ENCODE measurements at places on chromosomes 5 and 9.

DNA sequence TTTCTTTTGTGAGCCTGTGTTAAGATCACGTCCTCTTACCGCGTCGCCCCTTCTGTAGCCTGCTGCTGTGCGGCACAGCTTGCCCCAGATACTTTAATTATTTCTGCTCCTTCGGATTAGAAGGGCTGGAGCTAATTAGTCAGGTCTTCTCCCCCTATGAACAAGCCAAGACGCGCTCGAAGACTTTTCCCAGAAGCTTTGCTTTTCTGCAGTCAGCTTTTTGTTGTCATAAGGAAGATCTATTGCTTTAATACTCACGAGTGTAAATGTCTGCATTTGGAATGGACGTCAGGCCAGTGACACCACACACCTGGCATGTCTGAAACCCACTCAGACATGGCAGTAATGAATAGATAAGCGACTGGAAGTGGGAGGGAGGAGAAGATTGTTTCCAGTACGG is 37.0 kb downstream of the PRUNE2 start:
- no peak for DNase-seq

GRCh38 chr5:14063138-14063537 is 80.0 kb upstream of the TRIO start:
- no peak for DNase-seq

- peak; percentile 56 for DNase-seq
Observed at GRCh38 chr9:94822273-94822672, 95.8 kb downstream of the AOPEP start.

- DNase-seq = no peak
Observed at GRCh38 chr5:154516475-154516874, 38.4 kb upstream of the HAND1 start.

GRCh38 chr9:125906144-125906543 is 159.0 kb downstream of the PBX3 start:
- DNase-seq = no peak

- DNase-seq = no peak
Observed at GRCh38 chr9:136365775-136366222, 2.3 kb upstream of the DNLZ start.

GRCh38 chr5:68380078-68380477 is 164.5 kb downstream of the PIK3R1 start:
- DNase-seq = no peak

- DNase-seq = no peak
Observed at GRCh38 chr5:125042261-125042890, 295.9 kb upstream of the ZNF608 start.

DNA sequence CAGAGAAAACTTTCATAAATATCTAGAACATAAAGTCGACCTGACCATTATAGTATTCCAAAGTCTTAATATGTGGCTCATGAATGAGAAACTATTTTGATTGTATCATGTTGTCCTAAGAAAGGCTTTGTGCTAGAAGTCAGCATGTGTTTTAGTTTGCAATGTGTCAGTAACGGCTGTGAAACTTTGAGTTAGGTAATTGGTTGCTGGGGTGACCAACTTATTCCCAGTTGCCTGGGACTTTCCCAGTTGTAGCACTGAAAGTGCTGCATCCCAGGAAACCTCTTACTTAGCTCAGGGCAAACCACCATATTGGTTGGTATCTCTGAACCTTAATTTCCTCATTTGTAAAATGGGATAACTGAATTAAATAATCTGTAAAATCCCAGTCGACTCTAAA is 114.6 kb upstream of the SLC12A2 start:
- DNase-seq = no peak

DNA sequence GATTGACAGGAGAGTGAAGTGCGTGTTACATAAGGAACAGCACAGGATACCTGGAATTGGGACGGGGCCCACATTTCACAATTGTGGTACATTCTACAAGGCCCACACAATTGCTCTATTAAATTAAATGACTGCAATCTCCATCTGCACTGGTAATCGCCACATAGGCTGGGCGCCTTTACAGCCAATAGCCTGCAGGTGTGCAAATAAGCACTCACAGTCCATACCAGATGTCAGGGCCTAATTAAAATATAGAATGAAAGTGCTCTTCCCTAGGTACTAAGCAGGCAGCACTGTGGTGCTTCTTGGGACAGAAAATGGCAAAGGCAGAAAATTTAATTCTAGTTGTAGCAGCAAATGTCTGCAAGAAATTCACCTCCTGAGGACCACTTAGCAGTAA is 82.7 kb downstream of the ATP10B start:
- DNase-seq = no peak

- DNase-seq = no peak
Observed at GRCh38 chr9:78267889-78268288, 29.0 kb upstream of the PSAT1 start.

GRCh38 chr5:30112867-30113266 is 1080.6 kb upstream of the CDH6 start:
- DNase-seq = no peak

- peak; percentile 73 for DNase-seq
Observed at GRCh38 chr5:127564002-127564769, 46.7 kb downstream of the PRRC1 start.

DNA sequence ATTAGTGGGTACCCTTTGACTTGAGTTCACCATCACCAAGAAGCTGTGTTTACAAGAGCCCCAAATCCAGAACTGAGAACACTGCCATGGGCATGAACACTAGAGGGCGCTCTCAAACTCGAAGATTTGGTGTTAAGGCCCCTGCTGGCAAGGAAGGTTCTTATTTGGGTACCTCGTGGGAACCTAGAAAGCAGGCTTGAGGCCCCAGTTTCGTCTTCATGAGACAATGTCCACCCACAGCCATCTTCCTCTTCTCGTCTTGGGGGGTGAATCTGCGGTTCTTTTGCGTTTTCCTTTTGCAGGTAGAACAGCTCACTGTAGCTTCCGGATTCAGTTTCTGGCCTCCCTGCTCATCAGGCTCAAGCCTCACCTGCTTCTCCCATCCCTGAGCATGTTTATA is 184.0 kb downstream of the SEMA5A start:
- peak; percentile 74 for DNase-seq

DNA sequence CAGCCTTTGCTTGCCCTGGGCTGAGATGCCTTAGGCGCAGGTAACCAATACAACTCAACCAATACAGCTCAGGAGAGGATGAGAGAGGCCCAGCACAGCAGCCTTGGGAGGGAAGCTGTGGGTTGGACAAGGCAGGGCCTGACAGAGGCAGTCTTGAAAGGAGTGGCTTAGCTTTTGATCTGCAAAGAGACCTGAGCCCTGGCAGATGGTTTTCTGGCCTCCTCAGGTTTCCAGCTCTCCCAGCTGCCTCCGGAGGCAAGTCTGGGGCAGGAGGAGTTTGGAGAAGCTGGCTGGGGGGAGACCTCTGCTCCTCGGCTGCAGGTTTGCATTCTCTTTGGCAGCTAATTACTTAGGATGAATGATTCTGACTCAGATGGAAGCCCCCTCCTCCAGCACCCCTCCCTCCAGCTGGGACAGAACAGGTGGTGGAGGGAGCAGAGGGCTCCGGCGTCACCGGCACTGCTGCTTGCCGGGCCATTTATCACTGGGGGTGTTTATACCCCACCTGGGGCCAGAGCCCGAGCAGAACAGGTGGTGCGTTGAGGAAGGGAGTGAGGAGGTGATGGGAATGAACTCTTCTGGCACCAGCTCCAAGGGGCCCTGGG is 50.8 kb downstream of the TSPAN17 start:
- DNase-seq = no peak

DNA sequence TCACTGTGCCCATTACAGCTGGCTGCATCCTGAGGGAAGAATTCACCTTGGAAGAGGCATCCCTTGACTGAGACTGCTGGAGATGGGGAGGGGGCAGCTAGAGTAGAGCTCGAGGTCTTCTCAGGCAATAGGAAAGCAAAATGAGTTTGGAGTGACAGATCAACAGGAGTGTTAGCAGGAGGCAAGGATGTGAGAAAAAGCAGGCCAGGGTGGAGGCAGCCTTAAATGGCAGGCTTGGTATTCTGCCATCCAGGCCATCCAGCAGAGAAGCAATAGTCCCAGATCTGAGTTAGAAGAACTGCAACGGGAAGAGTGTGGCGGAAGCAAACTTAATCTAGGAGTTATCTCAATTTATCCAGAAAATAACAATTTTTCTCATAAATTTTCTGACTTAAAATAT is 6.1 kb downstream of the ADAMTS12 start:
- no peak for DNase-seq

DNA sequence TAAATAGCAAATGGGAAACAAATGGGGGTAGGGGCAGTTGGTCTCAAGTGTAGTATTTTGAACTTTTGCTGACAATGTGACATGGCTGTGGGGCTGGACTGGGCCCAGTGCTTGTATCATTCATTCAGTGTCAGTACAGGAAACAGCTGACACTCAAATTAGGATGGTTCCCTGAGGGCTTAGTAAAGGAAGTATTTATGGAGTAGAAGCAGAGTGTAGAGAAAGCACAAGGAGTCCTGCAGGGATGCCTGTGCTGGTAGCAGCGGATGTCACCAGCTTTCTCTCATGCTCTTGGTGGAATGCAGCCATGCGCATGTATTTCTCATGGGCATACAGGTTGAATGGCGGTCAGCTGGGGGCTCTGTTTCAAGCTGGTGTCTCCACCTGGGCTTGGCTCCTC is 72.9 kb upstream of the SLC44A1 start:
- DNase-seq = no peak

GRCh38 chr5:17398866-17399835 is 98.9 kb upstream of the TAF11L2 start:
- no peak for DNase-seq

DNA sequence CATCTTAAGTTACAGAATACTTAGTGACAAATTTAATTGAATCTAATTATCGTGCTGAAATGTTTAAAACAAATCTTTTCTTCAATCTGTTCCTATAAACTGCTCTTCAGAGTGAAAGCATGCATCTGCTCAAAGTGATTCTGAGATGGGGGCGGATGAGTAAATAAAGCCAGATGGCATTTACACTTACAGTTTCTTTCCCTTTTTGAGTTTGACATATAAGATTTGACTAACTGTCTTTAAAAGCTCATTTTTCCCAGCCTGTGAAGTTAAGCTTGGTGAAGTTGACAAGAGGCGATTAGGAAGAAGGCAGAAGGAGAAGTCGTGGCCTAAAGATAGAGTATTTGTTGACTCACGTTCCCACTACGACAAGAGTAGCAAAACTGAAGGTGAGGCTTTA is 137.4 kb downstream of the LPAR1 start:
- no peak for DNase-seq

GRCh38 chr5:88671505-88672499 is 211.2 kb downstream of the MEF2C start:
- DNase-seq = peak; percentile 36

- no peak for DNase-seq
Observed at GRCh38 chr5:61018062-61018461, 73.1 kb downstream of the NDUFAF2 start.

- DNase-seq = no peak
Observed at GRCh38 chr9:90023861-90024260, 419.0 kb downstream of the GADD45G start.

- DNase-seq = no peak
Observed at GRCh38 chr5:65854925-65855324, 71.5 kb upstream of the ERBIN start.

- no peak for DNase-seq
Observed at GRCh38 chr9:37284636-37285035, 137.9 kb upstream of the GRHPR start.

DNA sequence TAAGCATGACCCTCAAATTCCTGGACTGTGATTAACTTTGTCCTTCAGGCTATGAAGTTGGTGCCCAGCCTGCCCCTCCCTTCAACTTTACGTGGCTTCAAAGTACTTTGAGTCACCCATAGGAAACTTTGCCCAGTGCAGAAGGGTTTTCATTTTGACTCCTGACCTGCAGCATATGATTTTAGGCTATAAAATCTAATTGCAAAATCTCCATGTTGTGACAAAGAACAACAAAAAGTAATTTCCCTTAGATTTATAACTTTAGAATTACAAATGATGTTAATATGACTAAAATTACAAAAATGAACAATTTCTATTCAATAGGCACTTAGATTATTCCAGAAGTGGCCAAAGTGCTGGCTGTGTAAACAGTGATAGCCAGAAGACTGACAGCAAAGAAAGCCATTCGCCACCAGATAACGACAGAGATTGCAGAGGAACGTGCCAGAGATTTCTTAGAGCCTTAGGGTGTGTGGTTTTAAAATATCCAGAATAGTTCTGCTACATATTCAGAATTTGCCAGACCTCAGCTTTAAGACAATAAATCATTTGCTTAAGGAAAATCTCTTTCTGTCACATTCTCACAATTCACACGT is 197.4 kb downstream of the SEMA5A start:
- peak; percentile 42 for DNase-seq
